ENCODE measurements at places on chromosomes 13 and 19. TPM values are rescaled to one million over a fixed set of nuclear protein-coding genes. Genes with fewer than 3 reads are reported as not detected.
A peak's percentile ranks its signal among the peaks of the same experiment; 100 is the strongest.

Gene FGF22
- 1.4 TPM for total RNA-seq

DNA sequence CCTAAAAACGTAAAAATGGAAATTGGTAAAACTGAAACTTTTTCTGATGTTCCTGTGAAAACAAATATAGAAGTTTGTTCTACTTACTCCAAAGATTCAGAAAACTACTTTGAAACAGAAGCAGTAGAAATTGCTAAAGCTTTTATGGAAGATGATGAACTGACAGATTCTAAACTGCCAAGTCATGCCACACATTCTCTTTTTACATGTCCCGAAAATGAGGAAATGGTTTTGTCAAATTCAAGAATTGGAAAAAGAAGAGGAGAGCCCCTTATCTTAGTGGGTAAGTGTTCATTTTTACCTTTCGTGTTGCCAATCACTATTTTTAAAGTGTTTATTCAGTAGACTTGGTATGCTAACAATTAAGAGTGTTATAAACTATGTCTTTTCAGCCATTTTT, 25.6 kb downstream of the BRCA2 start:
- DNase-seq: no peak

DNA sequence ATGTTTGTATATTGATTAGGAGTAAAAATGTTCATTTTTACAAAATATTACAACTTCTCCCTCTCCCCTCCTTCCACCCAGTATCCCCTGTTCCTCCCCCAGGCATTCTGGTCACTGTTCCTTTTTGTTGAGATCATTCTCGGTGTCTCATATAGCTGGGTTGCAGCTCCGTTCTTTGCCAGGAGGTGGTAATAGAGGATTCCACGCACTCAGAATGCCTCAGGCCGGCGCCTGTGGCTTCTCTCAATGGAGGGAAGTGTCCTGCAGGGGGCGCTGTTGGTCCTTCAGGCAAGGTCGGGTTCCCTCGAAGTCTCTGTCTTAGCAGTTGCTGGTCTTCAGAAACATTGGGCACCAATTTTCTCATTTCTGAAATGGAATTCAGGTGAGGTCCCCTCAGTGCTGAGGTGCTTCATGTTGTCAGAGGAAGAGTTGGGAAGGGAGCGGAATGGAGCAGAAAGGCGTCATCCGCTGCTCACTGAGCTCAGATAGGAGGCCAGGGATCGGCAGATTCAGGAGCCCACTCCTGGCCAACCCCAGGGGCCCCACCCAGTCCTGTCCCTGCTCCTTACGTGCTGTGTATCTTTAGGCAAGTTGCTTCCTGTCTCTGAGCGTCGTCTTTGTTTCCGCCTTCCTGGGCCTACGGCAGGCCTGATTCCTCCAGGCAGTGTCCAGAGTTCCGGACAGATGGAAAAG, 10.3 kb upstream of the GARIN5A start:
- no peak for DNase-seq

DNA sequence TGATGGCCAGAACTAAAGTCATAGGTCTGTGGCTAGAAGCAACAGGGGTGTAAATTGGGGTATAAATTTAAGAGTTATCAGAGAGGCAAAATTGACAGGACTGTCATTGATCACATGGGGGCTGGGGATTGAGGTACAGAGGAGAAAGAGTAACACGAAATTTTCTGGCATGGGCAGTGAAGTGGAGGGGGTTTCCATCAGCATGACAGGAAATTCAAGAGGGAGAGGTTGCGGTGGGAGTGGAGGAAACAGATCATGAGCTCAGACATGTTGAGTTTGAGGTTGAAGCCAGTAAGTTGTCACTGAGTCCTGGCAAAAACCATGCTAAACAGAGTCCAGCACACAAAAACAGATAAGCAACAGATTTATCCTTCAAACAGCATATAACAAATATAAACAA, 192.1 kb upstream of the TSC22D1 start:
- DNase-seq: no peak

DNA sequence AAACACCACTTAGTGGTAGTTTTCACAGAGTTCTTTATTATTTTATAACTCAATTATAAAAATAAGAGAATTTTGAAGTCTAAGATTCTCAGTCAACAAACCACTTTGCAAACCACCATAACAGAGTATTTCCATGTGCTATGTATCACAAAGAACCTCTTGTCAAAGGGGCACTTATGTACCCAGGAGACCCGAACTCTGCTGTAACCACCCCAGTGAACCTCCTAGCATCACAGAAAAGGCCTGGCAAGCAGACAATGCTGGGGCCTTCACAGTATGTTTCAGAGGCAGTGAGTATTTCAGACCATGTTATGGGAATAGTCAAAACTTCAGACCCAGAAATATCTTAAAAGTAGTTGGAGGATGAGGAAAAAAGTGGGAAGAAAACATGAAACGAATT, 714.1 kb downstream of the EFNB2 start:
- no peak for DNase-seq

Gene TNNI3
- 0.89 TPM for total RNA-seq

GRCh38 chr19:29277102-29277501, 64.2 kb upstream of the UQCRFS1 start:
- DNase-seq: no peak

Gene PPP1R15A
- total RNA-seq: 58.4 TPM

DNA sequence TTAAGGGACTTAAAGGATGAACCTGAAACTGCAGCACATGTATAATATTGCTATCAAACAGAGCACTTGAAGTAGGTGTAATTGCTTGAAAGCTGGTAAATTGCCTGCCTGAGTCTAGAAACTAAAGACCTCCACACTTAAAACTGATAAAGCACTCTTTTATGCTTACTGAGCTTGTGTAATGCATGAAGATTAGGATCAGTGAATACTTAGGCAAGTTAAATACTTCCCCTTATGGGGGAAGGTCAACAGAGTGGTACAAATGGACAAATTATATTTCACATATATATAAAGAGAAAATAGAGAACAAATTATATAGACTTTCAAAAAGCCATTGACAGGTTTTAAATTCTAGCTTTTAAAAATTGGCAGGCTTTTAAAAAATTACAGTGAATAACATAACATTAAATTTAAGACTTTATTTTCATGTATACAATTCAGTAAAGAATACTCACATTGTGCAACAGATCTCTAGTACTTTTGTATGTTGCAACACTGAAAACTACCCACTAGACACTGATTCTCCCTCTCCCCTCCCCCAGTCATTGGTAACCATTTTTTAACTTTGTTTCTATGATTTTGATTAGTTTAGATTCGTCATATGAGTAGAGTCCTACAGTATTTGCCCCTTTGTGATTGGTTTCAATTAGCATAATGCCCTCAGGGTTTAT, 23.9 kb downstream of the PIBF1 start:
- no peak for DNase-seq

DNA sequence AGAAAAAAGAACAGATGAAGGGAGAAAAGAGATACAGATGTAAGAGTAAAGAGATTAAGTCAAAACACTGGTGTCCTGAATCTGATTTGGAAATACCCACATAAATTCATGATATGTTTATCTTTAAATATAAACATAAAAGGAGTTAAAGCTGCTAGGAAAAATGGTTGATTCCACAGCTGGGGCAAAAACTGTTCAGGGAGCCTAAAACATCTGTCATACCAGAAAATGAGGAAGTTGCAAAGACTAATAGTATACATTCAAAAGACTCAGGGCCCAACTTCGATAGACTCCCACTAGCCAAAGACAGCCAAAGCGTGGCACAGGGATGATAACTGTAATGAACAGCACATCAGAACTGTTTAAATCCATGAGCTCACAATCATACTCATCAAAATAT, 62.0 kb downstream of the ABCC4 start:
- DNase-seq: no peak

GRCh38 chr19:18657590-18658365, 20.9 kb downstream of the KLHL26 start:
- DNase-seq: no peak

DNA sequence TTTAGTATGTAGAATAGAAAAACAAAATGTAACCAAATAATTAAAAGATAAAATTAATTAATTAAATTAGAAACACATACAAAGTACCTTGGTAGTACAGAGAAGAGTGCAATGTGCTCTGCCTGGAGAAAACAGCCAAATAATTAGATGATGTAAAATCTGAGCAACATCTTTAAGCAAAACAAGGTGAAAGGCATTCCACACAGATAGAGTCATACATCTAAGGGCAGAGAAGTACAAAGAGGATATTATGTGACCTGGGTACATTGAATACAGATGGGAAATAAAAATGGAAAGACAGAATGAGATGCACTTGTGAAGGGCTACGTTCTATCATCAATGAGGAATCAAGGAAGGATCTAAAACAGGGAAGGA, 25.2 kb upstream of the FNDC3A start:
- no peak for DNase-seq

GRCh38 chr13:48304143-48304876, 759 bp downstream of the RB1 start:
- DNase-seq: peak; percentile 59

DNA sequence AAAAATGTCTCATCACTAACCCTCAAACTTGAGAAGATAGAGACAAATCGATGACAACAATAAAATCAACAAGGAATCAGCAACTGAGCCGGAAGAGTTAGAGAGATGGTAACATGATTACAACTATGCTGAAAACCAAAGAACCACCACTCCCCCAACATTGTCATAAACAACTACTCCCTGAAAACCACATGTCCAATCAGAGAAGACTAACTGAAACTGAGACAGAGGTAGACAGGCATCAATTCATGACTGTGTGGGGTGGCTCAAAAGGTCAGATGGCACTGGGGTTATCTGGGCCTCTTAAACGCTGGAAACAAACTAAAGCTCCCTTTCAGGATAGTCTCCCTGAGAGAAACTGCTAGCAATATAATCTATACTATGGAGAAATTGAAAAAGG, 488.8 kb downstream of the KCTD12 start:
- no peak for DNase-seq

- no peak for DNase-seq
Observed at GRCh38 chr19:45913874-45914830, at the start of gene NANOS2. Gene NANOS2 (minus strand): TSS chr19:45914778. CDS start chr19:45914693, 85 bp downstream.

DNA sequence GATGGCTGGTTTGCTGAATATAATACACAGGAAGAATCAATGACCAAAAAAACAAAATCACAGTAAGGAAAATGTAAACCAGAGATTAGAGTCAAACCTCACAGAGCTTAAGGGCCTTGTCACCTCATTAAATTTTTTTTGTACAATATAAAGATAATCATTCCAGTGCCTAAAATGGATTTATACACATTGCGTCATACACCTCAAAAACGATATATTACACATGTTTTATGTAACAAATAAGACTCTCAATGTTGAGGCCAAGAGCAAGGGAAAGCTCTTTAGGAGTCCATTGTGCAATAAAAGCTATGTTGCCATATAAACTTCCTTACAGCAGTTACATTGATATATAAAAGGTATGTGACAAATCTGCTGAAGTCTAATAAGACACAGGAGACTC, 856.7 kb upstream of the SLITRK1 start:
- no peak for DNase-seq

DNA sequence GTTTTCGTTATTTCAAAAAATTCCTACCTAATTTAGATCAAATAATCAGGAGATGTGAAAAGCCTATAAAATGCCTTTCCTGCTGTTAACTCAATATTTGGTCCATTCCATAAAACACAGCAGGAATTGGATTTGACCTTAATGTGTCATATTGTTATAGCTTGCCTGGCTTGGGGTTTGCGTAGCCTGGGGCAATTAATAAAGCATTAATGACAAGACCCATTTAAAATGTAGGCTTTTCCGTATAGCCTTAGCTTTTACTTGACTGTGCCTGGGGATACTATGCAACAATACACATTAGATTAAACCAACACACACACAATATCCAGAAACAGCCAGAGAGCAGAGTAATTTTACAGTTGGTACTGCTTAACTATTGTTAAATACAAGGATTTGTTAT, 117.2 kb upstream of the MAB21L1 start:
- no peak for DNase-seq

DNA sequence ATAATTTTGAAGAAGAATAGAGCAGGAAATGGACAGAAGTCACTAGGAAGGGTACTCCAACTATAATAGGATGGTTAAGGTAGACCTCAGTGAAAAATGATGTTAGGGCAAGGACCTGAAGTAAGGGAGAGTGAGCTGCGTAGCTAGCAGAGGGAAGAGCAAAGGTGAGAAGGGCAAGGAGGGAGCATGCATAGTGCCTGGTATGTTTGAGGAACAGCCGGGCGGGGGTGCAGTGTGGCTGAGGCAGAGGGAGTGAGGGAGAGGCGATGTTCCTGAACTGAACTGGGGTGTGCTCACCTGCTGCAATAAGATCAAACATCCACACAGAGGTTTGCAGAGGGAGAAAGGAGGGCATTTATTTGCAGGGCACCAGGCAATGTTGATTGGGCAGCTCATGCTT, 110.4 kb downstream of the DNAJC15 start:
- no peak for DNase-seq

DNA sequence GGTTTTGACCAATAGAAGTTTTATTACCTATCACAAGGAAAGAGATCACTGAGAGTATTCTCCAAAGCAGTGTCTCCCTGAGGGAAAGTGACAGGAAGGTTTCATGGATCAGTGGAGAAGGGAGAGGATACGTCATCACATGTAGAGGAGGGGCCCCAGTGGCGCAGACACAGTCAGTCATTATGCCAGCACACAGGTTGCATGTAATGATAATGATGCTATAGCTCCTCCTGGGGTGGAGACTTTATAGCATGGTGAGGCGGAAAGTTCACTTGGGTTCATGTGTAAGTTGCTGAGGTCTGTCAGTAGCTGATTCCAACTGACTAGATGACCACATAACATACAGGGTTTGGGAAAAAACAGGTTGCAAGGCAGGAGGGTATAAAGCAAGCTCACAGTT, 88.8 kb downstream of the FNDC3A start:
- no peak for DNase-seq

DNA sequence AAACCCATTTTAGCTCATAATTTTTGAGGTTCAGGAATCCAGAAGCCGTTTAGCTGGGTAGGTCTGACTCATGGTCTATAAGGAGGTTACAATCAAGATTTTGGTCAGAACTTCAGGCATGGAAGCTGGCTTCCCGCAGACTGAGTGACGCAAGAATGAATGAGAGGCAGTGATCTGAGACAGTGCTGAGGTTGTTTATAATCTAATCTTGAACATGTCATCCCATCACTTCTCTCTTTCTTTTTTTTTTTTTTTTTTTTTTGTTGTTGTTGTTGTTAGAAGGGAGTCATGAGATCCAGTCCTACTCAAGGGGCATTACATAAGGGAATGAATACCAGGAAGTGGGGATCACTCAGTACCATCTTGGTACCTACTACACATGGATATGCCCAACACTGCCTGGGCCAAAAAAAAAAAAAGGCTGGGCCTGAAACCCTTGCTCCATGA, 217.4 kb downstream of the DLEU7 start:
- no peak for DNase-seq

Gene ZNF284
- total RNA-seq: 3.7 TPM

GRCh38 chr19:33291623-33292534, 10.5 kb downstream of the CEBPA start:
- no peak for DNase-seq

Gene CDX2
- total RNA-seq: not detected

DNA sequence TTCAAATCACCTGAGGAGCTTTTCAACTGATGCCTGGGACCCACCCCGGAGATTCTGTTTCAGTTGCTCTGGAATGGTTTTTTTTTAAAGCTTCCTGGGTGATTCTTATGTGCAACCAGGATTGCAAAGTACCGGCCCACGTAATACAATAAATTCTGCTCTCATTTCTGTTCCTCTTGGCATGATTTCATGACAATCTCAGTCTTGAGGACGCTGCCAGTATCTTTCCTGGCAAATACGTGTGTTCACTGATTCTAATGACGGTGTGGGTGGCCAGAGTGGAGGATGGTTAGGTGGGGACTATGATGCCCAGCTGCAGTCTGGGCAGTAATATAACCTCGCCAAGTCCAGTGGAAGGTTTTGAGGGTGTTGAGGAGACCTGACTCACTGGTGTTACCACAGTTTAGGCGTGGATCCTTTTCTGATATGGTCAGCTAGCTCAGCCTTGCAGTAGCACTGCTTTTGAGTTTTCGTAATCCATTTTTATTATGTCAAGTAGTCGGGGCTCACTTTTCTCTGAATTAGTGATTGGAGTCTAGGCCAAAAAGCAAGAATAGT, 49.4 kb downstream of the FAM124A start:
- no peak for DNase-seq
